Subcutaneous adipose tissue (tissue), 4 donors: ENCODE measurements at places on chromosomes 7 and 10. TPM values are rescaled to one million over a fixed set of nuclear protein-coding genes. Genes with fewer than 3 reads are reported as not detected.

FXYD4 gene
- not detected for total RNA-seq

PRR15 gene
- total RNA-seq: 0.38 TPM

USP6NL gene
- total RNA-seq: 24.3 TPM

CLRN3 gene
- not detected for total RNA-seq

LDB3 gene
- 0.51 TPM for total RNA-seq

GBX1 gene
- total RNA-seq: not detected

PLAC9 gene
- total RNA-seq: 56.3 TPM

ZMIZ2 gene
- 7.3 TPM for total RNA-seq

PCDH15 gene
- total RNA-seq: not detected

THSD7A gene
- total RNA-seq: 11.1 TPM

GHRHR gene
- not detected for total RNA-seq

STEAP1 gene
- total RNA-seq: 39.0 TPM

EVX1 gene
- total RNA-seq: not detected

TMED4 gene
- 122 TPM for total RNA-seq

CAV1 gene
- 895 TPM for total RNA-seq

SHH gene
- not detected for total RNA-seq

SPAM1 gene
- total RNA-seq: not detected

TSPAN13 gene
- total RNA-seq: 62.8 TPM

IFIT1B gene
- total RNA-seq: not detected

SUN3 gene
- not detected for total RNA-seq

NAT16 gene
- total RNA-seq: not detected

AKR1B1 gene
- 147 TPM for total RNA-seq

HIBADH gene
- total RNA-seq: 72.7 TPM

NANOS1 gene
- 9.3 TPM for total RNA-seq

HOXA7 gene
- total RNA-seq: 4.2 TPM

CASD1 gene
- total RNA-seq: 25.0 TPM

ADAM12 gene
- 12.8 TPM for total RNA-seq

ANKRD7 gene
- total RNA-seq: not detected

UPK3BL2 gene
- 12.7 TPM for total RNA-seq

MYOF gene
- 46.8 TPM for total RNA-seq

OGDHL gene
- total RNA-seq: not detected

IRF5 gene
- total RNA-seq: 32.6 TPM

ZNF33B gene
- 9.6 TPM for total RNA-seq

HOXA11 gene
- total RNA-seq: 4.1 TPM

PRTFDC1 gene
- total RNA-seq: 2.8 TPM

UNC5B gene
- 0.98 TPM for total RNA-seq

CALHM1 gene
- total RNA-seq: not detected

GRM8 gene
- total RNA-seq: not detected

LLCFC1 gene
- total RNA-seq: not detected

MBL2 gene
- total RNA-seq: not detected

FAM20C gene
- 82.5 TPM for total RNA-seq

AKR1C4 gene
- not detected for total RNA-seq
